ENCODE measurements at places on chromosomes 7 and 10.

- no peak for DNase-seq
These were observed 23.1 kb downstream of the PLPP4 start for GRCh38 chr10:120480065-120480600.

DNA sequence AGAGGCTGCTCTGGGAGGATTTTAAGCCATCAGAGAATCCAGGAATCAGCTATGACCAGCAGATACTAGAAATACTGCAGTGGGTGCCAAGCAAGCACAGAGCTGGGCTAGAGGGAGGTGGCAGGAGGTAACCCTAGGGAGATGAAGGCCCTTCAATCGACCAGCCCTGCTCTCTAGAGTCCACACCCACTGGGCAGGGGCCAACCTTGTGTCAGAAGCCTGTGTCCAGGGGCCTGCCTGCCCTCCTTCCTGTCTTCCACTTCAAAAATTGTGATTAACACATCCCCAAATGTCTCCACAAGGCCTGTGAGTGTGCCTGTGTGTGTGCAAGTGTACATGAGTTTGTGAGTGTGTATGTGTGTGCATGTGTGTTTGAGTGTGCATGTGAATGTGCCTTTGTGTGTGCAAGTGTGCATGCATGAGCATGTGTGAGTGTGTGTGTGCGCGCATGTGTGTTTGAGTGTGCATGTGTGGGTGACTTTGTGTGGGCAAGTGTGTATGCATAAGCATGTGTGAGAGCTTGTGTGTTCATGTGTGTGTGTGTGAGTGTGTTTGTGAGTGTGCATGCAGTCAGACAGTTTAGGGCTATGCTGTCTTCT lies 367.7 kb downstream of the SFMBT2 start:
- no peak for DNase-seq

DNA sequence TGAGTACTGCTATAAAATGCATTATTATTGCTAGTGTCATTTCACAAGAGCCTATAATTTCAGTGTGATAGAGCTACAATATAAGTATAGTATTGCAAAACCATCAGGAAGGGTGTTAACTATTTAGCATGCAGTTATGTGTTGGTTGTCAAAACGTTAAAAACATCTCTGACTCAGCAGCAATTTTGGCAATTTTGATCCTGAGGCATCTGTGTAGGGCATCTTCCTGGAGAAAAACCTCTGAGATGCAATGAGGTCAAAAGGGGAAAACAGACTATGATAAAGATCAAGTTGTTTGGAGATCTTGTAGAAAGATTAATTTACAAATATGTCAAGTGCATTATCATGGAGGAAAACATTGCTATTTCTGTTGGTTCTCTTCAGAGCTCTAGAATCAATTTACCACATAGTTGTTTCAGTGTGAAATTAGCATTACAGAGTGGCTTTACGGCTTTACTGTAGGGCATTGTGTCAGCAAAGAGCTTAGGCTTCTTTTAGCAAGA lies 5.3 kb downstream of the CFTR start:
- no peak for DNase-seq

DNA sequence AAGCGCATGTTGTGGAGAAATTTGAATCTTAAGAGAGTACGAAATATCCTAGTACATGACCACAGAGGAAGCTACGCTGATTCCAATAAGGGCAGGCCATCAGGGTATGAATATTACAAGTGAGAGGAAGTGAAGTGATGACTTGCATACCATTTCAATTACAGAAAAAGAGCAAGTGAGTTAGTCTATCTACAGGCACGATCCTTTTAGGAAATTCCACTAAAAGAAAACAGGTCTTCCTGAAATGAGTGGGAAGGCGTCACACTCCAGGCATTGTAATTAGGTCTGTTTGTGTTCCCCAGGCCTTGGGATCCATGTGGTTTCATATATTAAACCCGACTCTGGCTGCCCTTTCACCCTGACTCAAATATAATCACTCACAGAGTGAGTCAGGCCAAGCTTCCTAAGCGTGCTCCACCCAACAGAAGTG lies 152.5 kb downstream of the SEMA3A start:
- DNase-seq = peak; percentile 77

DNA sequence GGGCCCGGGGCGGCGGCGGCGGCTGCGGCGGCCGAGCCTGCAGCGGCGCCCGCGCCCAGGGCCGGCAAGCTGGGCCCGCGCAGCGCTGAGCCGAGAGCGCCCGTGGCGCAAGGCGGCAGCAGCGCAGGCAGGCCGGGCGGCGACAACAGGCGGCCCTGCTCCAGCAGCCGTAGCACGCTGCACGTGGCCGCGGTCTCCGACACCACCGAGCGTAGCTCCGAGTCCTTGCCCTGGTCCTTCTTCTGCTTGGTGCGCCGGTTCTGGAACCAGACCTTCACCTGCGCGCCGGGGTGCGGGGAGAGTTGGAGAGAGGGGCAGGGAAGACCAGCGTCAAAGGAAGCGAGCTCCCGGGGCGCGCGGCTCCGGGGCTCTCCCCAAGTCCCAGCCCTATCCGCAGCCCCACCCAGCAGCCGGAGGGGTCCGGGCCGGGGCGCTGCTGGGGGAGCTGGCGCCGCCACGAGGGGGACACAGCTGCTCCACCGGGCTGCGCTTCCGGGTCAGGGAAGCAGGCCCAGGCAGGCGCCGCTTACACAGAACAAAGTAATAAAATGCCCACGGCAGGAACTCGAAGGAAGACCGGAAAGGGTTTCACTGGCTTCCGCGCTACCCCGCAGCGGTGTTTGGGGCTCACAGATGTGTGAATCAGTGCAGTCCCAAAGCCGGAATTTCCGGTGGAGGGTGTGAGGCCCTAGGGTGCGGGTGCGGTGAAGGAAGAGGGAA lies 3.6 kb downstream of the VAX1 start:
- DNase-seq = no peak

- DNase-seq = no peak
These were observed 567.2 kb downstream of the SUGCT start for GRCh38 chr7:40701836-40702551.

DNA sequence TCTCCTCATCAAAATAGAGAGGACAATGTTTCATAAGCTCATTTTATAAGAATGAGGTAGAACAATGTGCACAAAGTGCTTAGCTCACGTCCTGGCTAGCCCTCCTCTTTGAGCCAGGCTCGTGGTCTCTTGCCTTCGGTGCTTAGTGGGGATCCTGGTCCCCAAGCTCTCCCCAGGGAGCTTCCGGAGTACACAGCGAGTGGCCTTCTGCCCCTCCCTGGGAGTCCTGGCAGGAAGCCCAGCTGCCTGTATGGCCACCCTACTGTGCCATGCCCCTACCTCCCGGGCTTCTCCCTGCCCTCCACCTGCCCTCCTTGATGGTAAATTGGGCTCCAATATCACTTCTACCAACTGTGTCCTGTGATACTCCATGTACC lies 868 bp downstream of the MYO1G start:
- DNase-seq = no peak

All from HS-5 (cell line).